ENCODE measurements at places on chromosomes 7 and 10.

GRCh38 chr7:114691605-114692004 is 230.3 kb upstream of the MDFIC start:
- no peak for DNase-seq

DNA sequence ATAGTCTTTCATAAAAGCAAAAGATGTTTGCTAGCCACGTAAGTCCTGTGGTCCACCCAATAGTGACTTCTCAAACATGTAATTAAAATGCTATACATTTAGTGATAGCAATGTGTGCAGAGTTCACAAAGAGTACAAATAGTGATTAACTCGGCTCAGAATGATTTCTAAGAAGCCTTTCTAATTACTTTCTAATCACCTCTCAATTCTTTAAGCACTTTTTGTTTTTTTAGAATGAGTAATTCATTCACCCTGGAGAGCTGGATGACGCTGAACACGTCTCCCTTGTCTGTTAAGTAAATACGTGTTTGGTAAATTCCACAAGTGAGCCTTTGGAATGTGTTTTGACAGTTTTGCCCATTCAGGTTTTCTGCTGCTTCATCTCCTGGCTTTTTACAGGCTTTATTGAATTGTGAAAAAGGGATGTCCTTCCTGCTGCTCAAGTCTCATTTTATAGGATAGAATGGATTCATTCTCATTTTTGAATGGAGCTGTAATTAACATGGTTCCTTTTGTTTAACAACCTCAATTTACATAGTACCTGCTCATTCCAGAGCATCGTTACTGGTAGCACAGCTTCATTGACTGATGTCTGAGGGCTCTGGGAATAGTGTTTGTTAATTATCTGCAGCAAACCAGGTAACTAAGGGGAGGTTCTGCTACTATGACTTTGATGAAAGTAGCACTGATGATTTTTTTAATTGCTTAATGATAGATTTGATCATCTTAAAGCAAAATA is 212.1 kb downstream of the VTI1A start:
- DNase-seq: no peak

DNA sequence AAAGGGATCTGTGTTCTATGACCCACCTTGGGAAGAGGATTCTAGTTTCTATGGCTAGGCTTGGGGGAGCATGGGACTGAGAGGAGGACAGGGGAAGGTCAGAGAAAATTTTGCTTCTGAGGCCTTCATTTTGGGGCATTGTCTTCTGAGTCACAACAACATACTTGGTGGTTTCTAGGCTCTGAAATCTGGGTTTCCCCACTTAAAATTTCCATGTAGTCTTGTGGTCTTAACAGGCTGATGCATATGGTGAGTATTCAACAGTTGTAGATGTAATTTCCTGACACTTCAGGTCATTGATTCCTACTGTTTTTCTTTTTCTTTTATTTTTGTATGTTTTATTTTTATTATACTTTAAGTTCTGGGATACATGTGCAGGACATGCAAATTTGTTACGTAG is 88.5 kb downstream of the ANKRD7 start:
- no peak for DNase-seq

- no peak for DNase-seq
Measured at GRCh38 chr10:21352886-21353285, 172.6 kb downstream of the SKIDA1 start.

- no peak for DNase-seq
Measured at GRCh38 chr7:107668296-107668695, 7.7 kb downstream of the SLC26A4 start.

DNA sequence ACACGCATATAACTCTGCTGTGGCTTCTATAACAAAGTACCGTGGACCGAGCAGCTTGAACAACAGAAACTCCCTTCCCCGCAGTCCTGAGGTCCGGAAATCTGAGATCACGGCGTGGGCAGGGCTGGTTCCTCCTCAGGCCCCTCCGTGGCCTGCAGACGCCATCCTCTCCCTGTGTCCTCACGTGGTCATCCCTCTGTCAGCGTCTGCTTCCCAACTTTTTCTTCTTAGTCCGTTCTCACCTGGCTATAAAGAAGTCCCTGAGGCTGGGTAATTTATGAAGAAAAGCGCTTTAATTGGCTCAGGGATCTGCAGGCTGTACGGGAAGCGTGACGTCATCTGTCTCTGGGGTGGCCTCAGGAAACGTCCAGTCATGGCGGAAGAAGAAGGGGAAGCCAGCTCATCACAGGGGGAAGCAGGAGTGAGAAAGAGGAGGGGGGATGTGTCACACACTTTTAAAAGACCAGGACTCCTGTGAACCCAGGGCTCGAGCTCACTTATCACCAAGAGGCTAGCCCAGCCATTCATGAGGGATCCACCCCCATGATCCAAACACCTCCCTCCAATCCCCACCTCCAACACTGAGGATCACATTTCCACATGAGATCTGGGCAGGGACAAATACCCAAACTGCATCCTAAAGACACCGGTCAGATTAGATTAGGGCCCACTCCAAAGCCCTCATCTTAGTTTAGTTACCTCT is 91.2 kb upstream of the INSIG1 start:
- DNase-seq: no peak

DNA sequence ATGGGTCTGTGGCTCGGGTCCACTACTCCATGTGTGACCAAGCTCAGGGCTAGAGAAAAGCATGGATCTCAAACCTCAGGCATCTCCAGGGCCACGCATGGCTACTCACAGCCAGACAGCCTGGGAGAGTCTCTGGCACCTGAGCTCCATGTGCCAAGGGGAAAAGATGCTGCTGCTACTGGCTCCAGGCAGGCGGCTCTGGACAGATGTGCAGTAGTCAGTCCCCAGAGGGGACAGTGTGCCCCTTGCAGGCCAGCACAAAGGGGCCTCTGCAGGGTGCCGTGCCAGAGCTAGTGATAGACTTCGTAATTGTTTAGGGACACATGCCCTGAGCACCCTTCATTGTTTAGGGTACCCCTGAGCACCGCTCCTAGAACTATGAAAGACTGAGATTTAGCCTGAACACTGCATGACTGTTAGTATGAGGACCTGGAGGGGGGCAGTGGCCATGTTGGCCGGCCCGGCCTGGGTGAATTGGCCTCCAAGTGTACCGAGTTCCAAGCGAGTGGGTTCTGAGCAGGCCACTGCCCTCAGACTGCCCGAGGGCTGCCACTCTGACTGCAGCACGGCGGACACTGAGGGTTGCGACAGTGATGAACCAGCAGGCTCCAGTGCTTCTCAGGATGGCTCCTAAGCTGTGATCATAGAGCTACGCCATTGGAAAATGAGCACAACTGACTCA is 80.7 kb downstream of the TCERG1L start:
- DNase-seq: no peak

GRCh38 chr10:3260066-3260834 is 87.7 kb upstream of the PITRM1 start:
- DNase-seq: no peak

DNA sequence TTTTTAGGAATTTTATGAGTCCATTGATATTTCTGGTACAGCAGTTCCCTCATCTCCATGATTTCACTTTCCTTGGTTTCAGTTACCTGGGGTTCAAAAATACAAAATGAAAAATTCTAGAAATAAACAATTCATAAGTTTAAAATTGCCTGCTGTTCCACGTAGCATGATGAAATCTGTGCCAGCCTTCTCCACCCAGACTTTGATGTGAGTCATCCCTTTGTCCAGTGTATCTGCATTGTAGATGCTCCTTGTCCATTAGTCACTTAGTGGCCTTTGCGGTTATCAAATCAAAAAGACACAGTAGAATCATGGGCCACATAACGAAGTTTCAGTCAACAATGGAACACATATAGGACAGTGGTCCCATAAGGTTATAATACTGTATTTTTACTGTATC is 286.9 kb downstream of the PTEN start:
- no peak for DNase-seq

- no peak for DNase-seq
Measured at GRCh38 chr7:111261496-111261895, 170.6 kb downstream of the LRRN3 start.

- DNase-seq: no peak
Measured at GRCh38 chr7:20158684-20159083, 58.5 kb downstream of the MACC1 start.

DNA sequence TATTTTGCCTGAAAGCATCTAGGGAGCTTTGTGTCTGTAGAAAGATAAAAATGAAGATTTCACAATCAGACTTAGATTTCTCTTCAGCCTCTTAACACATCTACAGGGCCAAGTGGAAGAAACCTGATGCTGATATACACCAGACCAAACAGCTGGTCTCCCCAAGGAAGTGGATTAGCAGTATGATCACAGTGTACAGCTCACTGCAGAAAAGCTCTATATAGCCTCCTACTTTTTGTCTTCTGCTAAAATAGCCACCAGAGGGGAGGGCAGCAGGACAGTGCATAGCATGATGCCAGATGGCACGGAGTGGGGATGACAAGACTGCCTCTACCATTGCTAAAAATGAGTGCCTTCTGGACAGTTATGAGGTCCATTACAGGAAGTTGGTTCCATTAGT is 16.0 kb downstream of the FAM13C start:
- no peak for DNase-seq

GRCh38 chr7:142389544-142389943 is 131.7 kb upstream of the PRSS58 start:
- DNase-seq: no peak

DNA sequence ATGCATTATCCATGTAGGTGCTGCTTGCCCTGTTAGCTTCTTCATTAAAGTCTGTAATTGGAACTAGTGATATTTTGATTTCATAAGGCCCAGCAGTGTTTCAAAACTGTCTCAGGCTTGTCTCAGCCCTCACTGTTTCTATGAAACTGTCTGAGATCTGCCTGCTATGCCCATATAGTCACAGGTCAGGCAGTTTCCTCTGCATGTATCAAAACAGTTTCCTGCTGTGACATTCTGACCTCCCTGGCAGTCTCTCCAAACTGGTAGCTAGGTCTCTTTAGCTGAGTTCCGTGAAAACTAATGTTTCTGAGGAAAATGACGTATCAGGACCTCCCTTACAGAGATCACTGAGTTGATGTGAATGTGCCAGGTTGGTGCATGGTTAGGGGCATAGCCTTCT is 18.9 kb upstream of the SEMA3D start:
- no peak for DNase-seq

DNA sequence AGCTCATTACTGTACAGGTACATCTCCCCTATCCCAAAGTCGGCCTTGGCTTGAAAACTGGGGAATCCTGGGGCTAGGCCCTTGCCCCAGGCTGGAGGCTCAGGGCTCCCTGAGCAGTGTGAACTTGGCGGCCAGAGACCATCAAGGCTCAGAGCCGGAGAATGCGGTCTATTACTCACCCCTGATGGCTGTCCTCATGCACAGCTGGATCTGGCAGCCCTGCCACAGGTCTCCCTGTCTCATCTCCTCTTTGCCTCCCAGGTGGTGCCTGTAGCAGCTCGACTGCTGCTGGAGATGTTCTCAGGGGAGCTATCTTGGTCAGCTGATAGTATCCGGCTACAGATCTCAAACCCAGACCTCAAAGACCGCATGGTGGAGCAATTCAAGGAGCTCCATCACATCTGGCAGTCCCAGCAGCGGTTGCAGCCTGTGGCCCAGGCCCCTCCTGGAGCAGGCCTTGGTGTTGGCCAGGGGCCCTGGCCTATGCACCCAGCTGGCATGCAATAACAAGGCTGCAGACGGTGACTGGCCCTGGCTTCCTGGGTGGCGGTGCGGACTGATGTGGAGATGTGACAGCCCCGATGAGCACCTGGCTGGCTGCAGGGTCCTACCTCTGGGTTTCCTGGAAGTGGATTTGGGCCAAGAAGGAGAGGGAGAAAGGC is 10.7 kb downstream of the IRF5 start:
- DNase-seq: no peak

DNA sequence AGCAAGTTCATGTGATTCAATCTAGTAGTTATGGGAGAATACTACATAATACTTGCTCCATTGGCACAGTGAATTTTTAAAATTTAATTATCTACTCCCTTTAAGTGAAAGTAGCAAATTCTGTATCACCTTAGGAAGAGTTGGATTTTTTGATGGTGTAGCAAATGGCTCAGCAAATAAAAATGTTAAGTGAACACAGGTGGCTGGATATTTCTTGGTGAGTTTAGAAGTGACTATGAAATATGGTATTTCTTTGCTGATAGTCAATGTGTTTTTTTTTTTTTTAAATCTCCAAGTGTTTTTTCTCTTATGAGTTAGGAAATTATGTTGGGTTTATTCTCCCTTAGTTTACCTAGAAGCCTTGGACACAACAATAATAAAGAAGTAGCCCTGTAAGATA is 67.8 kb downstream of the CREM start:
- no peak for DNase-seq

GRCh38 chr7:107934991-107935770 is 44.2 kb downstream of the DLD start:
- no peak for DNase-seq

GRCh38 chr10:17024461-17024860 is 105.2 kb downstream of the CUBN start:
- no peak for DNase-seq

DNA sequence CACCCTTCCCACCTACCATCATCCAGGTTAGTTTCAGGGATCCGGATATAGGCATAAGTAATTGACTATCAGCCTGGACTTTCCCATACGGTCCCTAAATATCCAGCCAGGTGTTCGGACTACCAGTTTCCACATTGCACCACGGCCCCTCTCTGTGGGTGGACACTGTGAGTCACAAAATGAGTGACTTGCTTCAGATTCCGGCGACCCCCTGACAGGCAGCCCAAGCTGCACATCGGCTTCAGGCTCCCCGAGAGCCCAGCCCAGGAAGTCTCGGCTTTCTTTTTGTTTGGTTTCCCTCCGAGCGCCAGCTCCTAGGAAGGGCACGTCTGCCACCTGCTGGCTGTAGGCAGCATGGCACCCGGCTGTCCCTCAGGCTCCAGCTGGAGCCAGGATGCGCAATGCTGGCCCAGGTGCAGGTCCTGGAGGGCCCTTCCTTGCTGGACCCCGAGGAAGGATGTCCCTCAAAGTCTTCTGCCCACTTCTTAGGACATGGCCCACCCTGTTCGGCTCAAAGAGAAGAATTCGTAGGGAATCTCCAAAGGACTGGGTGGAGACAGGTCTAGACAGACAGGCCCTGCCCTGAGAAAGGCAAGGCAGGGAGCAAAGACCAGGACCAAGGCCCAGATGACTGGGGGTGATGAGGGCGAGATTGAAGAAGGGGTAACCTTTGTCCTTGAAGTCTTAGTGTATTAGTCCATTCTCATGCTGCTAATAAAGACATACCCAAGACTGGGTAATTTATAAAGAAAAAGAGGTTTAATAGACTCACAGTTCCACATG is 10.6 kb downstream of the HABP2 start:
- DNase-seq: no peak

GRCh38 chr7:116970238-116970910 is 17.1 kb downstream of the ST7 start:
- no peak for DNase-seq

DNA sequence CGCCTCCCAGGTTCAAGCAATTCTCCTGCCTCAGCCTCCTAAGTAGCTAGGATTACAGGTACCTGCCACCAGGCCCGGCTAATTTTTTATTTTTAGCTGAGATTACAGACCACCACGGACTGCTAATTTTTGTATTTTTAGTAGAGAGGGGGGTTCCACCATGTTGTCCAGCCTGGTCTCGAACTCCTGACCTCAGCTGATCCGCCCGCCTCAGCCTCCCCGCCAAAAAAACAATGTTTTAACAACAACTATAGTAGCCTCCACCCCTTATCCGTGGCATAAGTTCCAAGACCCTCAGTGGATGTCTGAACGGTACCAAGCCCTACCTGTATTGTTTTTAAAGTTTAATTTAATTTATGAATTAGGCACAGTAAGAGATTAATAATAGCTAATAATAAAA is 48.2 kb downstream of the GNA12 start:
- no peak for DNase-seq
